NCI-H460 (cell line): ENCODE measurements at places on chromosomes 1 and 21. TPM values are rescaled to one million over a fixed set of nuclear protein-coding genes. Genes with fewer than 3 reads are reported as not detected.

DNA sequence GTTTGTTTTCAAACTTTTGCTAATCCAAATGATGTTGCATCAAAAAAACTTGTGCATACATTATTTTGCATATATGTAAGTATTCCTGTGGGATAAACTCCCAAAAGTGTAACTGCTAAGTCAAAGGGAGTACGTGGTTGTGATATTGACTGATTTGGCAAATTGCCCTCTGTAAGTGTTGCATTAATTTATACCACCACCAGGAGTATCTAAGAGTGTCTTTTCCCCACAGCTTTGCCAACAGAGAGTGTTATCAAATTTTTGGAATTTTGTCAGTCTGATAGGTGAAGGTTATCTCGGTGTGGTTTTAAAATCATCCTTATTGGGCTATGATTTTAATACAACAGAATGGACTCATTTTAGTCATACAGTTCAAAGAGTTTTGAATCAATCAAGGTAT lies 30.1 kb upstream of the PARP1 start:
- DNase-seq: peak; percentile 47

GRCh38 chr1:240831191-240831631 lies 219.3 kb upstream of the GREM2 start:
- DNase-seq: no peak

DNA sequence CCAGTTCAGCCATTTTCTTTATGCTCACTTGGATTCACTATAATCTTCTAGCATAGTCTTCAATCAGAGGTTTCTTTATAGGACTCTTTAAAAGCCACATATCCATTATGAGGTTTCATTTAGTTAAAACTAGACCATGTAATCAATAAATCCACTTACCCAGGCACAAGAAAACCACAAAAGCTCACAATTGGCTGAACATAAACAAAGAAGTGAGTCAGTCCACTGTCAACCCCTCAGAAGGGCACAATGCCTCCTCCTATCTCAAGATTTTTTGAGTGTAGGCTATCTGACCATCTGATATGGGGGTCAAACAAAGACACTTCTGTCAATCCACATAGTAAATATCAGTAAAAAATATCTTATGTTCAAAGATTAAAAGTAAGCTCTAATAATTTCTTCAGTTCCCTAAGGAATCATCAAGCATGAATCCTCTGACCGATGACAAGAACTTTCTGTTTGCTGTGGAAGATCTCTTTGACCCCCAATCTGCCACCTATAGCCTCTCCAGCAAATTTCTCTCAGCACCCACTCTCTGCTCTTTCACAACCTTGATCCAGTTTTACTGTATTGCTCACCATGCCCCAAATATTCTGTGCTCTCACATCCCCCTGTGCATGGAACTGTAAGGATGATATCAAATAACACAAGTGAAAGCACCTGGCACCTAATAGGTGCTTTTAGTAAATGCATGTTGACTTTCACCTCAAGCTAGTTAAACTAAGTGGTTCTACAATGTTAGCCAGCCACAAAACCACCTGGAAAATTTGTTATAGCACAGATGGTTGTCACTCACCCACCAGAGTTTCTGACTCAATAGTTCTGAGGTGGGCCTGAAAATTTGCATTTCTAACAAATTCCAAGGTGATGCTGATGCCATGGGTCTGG lies 16.7 kb downstream of the RAB3B start:
- no peak for DNase-seq

DNA sequence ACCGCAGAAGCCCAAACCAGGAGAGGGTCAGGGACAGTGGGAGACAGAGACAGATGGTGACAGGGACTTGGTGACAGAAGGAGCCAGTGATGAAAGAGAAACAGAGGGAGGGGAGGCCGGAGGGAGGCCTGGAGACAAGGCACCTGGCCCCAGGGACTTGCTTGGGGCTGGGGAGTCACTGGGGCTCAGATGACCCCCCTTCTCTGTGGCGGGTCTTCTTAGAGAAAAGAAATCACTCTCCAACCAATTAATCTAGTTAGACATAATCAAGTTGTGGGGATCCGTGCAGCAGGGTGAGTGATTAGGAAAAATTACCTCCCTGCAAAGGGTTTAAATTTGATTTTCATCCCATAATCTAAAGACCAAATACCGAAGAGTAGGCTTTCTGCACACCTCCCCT lies 519.8 kb downstream of the PTPRU start:
- DNase-seq: no peak

- no peak for DNase-seq
Measured at GRCh38 chr1:56644919-56645676, at the start of gene PRKAA2. PRKAA2 (plus strand) TSS chr1:56645314; CDS start chr1:56645388, 74 bp downstream.

DNA sequence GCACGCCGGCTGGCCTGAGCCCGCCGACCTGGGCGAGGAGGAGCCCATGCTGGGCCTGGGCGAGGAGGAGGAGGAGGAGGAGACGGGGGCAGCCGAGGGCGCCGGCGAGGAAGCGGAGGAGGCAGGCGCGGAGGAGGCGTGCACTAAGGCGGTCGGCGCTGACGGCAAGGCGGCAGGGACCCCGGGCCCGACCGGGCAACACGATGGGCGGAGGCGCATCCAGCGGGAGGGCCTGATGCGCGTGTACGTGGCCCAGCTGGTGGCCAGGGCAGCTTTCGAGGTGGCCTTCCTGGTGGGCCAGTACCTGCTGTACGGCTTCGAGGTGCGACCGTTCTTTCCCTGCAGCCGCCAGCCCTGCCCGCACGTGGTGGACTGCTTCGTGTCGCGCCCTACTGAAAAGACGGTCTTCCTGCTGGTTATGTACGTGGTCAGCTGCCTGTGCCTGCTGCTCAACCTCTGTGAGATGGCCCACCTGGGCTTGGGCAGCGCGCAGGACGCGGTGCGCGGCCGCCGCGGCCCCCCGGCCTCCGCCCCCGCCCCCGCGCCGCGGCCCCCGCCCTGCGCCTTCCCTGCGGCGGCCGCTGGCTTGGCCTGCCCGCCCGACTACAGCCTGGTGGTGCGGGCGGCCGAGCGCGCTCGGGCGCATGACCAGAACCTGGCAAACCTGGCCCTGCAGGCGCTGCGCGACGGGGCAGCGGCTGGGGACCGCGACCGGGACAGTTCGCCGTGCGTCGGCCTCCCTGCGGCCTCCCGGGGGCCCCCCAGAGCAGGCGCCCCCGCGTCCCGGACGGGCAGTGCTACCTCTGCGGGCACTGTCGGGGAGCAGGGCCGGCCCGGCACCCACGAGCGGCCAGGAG lies 7.2 kb upstream of the IBA57 start:
- DNase-seq: no peak

- no peak for DNase-seq
Measured at GRCh38 chr1:23451441-23451840, 26.9 kb upstream of the TCEA3 start.

The PTPN22 gene
- total RNA-seq: not detected in 2 replicates
